ENCODE measurements at places on chromosomes 4 and X.

DNA sequence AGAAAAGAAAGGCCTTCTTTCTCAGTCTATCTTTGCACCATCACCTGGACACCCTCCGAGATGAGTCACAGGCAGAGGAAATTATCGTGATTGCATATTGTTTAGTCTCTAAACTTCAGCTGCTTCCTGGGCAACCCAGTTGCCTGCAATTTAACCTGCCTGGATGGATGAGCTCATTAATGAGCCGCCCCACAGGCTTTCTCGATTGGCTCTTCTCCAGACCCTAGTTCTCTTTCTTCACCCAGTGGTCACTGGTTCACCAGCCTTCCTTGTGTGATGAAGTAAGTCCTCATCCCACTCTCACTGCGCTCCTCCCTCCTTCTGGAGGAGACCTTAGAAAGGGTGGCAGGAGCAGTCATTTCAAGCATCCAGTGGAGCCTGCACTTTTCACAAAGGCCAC is 94.4 kb downstream of the SOWAHB start:
- DNase-seq = peak; percentile 82

DNA sequence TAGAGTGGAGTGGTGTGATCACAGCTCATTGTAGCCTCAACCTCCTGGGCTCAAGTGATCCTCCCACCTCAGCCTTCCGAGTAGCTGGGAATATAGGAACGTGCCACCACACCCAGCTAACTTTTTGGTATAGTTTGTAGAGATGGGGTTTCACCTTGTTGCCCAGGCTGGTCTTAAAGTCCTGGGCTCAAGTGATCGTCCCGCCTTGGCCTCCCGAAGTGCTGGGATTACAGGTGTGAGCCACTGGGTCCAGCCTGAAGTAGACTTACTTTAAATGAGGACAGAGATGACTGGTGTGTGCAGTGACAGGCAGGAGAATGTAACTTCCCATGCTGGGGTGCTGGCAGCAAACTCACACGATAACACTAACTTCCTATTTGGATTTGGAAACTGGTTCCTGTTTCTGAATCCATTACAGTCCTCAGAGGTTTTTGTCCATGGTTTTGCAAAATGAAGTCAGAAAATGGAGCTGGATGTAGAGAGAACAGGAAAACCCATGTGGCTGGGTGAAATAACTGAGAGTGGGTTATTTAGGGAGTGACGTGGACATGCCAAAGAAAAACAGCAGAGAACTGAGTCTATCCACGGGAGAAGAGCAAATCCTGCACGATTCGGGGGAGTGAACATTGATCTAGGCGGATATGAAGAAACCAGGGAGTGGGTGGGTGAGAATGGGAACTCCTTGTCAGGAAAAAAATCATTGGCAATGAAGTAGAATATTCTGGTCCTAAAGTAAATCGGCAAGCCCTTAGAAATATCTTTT is 95.6 kb downstream of the GATB start:
- no peak for DNase-seq

- no peak for DNase-seq
Measured at GRCh38 chr4:80900908-80901307, 129.6 kb upstream of the BMP3 start.

- DNase-seq = no peak
Measured at GRCh38 chr4:176636292-176636691, 156.4 kb downstream of the VEGFC start.

Measured in renal cortical epithelial cell (primary cell).